Activated naive CD4-positive, alpha-beta T cell treated with Interleukin-2 at 50 U/mL for 16 hours (primary cell): ENCODE measurements at places on chromosomes 3 and 15.

- DNase-seq, result no peak
Measured at GRCh38 chr3:113212150-113212843, 940 bp downstream of the BOC start.

- DNase-seq, result no peak
Measured at GRCh38 chr15:29142129-29142747, 127.4 kb downstream of the NSMCE3 start.

GRCh38 chr3:16028604-16029003 is 145.9 kb upstream of the GALNT15 start:
- DNase-seq, result no peak

- no peak for DNase-seq
Measured at GRCh38 chr3:171565481-171566058, 105.4 kb upstream of the TNIK start.

GRCh38 chr15:97712530-97712929 is 248.0 kb upstream of the ARRDC4 start:
- no peak for DNase-seq

- DNase-seq, result no peak
Measured at GRCh38 chr3:128236657-128237056, 83.4 kb downstream of the EEFSEC start.
